ENCODE measurements at places on chromosomes 12 and 14. TPM values are rescaled to one million over a fixed set of nuclear protein-coding genes. Genes with fewer than 3 reads are reported as not detected.

DNA sequence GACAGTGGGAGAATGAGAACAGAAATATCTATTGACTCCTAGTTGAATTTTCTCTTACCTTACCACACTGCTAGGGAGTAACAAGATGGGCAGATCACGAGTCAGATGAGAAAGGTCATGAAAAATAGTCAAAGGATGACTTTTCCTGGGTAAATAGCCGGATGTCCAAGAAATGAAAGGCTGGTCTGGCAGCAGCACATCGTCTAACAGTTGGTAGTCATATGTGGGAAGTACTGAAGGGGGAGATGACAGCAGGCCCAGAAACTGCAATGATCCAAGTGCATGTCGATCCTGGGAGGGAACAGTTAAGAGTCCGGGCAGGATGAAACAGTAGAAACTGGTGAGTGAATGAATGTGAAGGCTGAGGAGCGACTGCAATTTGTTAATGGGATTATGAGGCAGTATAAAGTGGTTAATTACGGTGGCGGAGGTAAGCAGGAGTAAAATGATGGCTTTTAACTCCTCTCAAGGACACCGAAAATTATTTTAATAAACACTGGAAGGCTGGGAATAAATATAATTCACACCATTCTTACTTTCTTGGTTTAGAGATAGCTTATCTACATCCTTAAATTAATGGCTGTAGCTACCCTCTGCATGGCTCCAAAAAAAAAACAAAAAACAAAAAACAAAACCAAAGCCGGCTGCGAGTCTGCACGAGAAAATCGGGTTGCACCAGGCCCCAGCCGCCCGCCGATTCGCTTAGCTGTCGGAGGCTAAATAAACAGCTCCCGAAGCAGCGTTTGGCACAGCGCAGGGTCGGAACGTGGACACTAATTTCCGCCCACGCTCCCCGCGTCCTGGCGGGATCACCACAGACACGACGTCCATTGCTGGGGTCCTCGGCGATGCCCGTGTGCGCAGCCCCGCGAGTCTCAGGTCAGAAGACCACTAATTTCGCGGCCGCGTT, 1.0 kb upstream of the ERC1 start:
- peak; percentile 69 for DNase-seq

- DNase-seq, result no peak
These were observed 65.3 kb downstream of the IPO8 start for GRCh38 chr12:30630076-30630978.

DNA sequence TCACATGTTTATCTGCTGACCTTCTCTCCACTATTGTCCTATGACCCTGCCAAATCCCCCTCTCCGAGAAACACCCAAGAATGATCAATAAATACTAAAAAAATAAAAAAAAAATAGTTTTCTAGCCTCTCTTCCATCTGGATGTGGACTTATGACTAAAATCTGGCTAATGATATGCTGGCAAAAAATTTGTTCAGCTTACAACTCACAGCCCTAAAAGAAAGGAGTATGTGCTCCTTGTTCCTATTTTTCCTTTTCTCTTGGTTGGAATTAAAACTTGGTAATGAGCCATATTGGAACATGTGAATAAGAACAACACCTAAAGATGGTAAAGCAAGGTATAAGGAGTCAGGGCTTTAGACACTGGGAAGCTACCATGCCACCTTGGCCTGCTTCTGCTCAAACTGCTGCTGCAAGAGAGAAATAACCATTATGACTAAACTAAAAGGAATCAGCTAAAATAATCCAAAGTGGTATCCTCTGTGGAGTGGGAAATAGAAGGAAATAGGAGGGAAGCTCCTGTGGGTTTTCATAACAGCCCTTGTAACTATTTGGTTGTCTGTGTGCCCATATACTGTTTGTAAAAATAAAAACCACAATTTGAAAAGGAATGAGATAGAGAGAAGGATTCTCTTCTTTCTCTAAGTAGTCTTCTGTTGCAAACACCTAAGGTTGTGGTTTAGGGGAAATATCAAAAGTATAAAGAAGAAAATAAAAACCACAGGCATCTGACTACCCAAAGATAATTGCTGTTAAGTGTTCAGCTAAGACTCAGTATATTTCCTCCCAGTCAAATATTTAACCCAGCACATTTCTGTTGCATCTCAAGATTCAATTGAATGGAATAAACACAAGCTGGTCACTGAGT, 53.8 kb downstream of the SDR9C7 start:
- DNase-seq, result no peak

The BTBD7 gene
- 7.7 TPM for total RNA-seq

The LMNTD1 gene
- total RNA-seq, result not detected

All from activated naive CD4-positive, alpha-beta T cell treated with anti-CD3 and anti-CD28 coated beads for 36 hours (primary cell).